ENCODE measurements at places on chromosomes 5 and 9. TPM values are rescaled to one million over a fixed set of nuclear protein-coding genes. Genes with fewer than 3 reads are reported as not detected.

DNA sequence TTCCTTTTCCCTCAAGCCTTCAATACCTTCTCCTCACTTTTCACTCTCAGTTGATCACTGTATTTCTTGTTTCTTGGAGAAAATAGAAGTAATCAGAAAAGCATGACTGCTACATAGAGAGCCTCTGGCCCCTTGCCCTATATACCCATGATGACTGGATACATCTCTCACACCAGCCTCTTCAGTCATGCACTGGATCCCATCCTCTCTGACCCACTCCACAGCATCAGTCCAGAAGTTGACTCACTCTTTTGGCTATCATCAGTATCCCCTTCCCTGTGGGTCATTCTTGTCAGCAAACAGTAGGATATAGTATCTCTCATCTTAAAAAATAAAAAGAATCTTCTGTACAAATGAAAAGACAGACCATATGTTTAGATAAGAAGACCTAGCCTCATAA, 32.9 kb downstream of the PTCD2 start:
- no peak for DNase-seq

GRCh38 chr5:137633896-137634295, 102.0 kb downstream of the KLHL3 start:
- DNase-seq: no peak

- DNase-seq: no peak
Observed at GRCh38 chr9:137074657-137075274, 2.6 kb upstream of the UAP1L1 start.

Gene BTNL9
- 0.48 TPM for total RNA-seq

- no peak for DNase-seq
Observed at GRCh38 chr9:37625758-37626147, 25.0 kb upstream of the FRMPD1 start.

DNA sequence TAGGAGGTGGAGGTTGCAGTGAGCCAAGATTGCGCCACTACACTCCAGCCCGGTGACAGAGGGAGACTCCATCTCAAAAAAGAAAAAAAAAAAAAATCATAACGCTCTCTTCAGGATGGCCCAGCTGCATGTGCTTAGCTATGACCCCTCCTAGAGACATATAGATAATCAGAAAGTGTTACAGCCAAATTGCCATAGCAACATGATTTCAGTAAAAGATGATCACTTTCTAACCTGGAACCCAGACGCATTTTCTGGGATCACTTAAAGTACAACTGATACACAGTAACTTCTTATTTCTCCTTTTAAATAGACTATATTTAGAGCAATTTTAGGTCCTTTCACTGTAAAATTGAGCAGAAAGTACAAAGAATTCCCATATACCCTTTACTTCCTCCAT, 372.9 kb downstream of the CDH18 start:
- no peak for DNase-seq

- no peak for DNase-seq
Observed at GRCh38 chr9:112647596-112647995, 70.3 kb downstream of the INIP start.

Gene SH3GL2
- total RNA-seq: not detected

Gene SLCO6A1
- total RNA-seq: not detected

DNA sequence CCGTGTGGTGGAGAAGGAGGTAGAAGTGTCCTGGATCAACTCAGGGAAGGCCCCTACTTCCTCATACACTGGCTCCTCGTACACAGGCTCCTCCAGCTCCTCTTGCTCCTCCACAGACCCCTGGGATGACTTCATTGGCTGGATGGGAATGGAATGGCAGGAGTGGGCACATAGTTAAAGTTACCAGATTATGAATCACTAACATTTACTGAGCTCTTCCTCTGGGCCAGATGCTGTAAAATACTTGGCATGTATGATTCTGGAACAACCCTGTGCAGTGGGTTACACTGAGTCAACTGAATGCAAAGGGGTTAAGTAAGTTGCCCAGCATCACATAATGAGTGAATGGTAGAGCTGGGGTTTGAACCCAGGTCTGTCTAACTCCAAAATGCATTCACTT, 3.1 kb upstream of the FCHSD1 start:
- no peak for DNase-seq

DNA sequence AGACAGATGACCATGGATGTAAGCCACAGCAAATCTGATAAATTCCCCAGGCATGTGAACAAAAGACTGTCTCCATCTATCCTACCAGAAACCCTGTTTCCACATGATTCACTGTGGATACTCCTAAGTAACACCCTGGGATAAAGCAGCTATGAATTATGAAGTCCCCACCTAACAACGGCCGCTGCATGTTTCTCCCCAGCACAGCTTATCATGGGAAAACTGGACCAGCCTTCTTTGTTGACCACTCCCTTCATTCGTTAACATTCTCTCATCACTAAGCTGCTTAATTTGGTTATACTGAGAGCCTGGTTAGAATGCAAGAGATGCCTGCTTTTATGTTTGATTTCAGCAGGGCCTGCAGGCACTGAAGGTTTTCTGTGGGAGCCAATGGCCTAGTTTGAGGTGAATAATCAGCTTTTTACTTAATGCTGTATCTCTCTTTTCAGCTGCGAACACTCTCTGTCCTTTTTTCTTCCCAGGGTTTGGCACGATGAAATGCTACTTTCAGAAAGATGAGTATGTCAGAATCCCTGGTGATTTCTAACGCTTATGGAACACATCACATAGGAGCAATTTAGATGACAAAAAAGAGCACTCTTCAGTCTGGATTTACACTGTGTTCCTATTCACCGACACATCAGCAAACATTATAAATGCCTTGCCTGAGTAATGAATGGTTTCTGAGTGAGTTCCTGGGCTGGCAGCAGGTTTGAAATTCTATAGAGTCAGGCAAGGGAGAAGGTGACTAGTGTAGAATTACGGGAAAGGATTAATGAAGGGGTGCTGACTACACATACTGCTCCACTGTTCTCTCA, 318.4 kb upstream of the ZNF608 start:
- no peak for DNase-seq

DNA sequence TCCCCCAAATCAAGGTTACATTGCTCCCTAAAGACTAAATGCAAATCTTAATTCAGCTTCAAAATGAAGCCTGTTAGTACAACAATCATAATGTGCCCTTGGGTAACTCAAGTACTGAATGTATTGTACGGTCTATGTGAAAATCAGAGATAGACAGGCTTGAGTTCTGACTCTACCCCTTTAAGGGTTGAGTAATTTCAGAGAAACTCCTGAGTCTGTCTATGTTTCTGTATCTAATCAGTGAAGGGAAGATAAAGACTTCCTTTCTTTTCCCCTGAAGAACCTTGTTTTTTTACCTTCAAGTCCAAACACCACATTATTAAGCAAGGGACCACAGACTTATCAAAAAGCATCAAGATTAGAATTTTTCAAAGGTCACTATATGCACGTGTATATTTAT, 108.2 kb downstream of the MPDZ start:
- no peak for DNase-seq

Gene CBY3
- not detected for total RNA-seq

Gene TNFSF8
- total RNA-seq: not detected

Gene SELENOP
- total RNA-seq: 7.2 TPM

DNA sequence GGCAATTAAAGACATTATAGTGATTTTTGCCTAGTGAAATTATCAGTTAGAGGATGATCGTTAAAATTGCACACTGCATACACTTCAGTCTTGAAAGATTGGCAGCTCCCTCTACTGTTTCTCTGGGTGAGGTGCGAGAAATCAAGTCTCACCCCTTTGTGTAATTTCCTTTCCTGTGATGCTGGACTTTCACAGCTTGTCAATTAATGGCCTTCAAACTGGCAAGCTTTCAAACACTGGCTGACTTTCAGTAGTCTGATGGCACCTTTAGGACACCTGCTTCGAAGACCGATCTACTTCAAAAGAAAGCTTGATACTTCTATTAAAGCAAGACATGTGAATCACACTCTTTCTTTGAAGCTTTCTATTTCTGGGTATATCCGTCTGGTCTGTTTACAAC, 706.7 kb upstream of the PTPRD start:
- peak; percentile 59 for DNase-seq

DNA sequence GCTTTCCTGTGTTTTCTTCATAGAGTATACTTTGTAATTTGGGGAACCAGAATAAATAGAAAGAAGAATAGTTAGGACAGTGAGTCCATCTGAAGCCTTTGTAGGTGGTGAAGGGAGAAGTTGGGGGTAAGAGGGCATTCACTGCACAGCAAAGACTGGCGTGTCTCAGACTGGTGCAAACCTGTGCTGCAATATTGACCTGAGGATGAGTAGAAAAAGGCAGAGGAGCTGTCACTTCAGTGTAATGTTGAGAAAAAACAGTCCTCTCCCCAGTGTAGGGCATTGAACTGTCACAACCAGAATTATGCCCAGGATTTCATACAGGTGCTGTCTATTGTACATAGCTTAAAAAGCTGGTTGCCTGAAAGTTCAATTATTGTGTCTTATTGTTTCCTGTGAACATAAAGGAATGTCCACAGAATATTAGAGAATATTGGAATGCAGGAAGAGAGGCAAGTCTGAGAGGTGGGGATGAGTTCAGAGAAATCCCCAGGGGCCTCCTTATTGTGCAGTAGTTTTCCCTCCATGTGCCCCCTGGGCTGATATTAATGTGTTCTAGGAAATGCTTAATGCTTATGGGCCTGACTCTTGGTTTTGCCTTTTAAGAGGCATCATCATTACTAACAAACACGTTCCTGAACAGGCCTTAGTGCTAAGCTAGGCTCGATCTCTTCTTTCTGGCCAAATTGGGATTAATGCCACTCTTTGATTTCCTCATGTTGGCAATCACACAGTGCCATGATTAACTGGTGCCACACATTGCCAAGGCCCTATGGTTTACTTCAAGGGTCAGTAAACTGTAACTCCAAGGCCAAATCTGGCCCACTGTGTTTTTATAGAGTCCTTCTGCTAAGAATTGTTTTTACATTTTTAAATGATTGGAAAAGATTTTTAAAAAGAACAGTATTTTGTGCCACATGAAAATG, 34.0 kb downstream of the DAPK1 start:
- no peak for DNase-seq

GRCh38 chr5:154972476-154973080, 31.7 kb downstream of the MRPL22 start:
- peak; percentile 70 for DNase-seq

Gene GZMA
- total RNA-seq: not detected

DNA sequence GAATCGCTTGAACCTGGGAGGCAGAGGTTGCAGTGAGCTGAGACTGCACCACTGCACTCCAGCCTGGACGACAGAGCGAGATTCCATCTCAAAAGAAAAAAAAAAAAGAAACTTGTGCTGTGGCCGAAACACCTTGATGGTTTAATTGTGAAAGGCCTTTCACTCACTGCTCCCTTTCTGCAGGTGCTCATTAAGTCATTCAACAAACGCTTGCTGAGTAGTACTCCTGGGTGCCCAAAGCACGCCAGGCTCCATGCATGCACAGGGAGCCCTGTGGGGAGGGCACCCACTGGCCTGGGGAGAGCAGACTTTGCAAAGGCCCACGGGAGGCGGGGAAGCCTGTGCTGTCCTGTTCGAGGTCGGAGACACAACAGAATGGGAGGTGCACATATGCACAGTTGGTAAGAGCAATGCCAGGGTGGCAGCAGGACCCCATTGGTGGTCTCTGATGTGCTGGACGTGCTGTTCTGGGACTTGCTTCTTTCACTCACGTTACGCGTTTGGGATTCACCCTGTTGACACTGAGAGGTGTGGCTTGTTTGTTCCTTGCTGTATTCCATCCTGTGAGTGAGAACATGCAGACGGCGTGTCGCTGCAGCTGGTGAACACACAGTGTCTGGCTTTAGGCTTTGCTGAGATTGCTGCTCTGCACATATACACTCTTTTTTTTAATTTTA, 3.0 kb upstream of the ENTPD2 start:
- DNase-seq: no peak

- DNase-seq: no peak
Observed at GRCh38 chr5:148949841-148950470, 112.9 kb downstream of the SH3TC2 start.

GRCh38 chr5:154466671-154467070, 11.4 kb downstream of the HAND1 start:
- DNase-seq: no peak

DNA sequence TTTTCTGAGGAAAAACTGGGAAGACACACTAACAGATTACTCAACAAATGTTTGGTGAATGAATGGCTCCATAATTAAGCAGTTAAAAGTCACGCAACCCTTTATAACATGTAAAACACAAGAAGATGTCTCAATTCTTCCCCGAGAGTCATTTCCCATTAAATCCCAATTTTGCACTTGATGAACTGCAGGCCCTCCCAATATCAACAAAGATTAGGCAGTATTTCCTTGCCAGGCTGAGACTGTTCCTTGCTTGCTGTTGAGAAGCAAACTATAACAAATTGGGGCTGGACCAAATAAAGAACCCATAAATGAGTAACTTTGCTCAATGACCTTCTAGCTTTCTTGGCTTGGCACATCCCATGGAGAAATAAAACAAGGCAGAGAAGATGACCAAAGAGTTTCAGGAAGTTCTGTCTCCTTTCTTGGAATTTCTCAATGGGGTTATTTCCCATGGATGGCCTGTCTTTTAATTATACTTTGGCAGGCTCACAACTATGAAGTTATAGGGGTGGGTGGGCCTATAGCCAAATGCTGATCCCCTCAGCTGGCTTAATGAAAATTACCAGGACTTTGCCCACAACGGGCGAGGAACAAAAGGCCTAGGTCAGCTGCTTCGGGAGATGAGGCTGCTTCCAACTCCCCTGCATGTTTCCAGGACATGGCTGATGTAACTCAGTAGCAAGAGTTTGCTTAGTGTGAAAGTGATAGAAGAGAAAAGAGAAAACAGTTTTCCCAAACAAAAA, 243.1 kb upstream of the RFX3 start:
- no peak for DNase-seq

GRCh38 chr5:128213340-128213739, 129.8 kb downstream of the SLC12A2 start:
- DNase-seq: peak; percentile 81

Gene STPG3
- total RNA-seq: not detected

- no peak for DNase-seq
Observed at GRCh38 chr9:37370968-37371563, 51.4 kb upstream of the GRHPR start.

GRCh38 chr5:177393206-177393765, 7.2 kb downstream of the PFN3 start:
- DNase-seq: no peak

Gene FGF1
- not detected for total RNA-seq

DNA sequence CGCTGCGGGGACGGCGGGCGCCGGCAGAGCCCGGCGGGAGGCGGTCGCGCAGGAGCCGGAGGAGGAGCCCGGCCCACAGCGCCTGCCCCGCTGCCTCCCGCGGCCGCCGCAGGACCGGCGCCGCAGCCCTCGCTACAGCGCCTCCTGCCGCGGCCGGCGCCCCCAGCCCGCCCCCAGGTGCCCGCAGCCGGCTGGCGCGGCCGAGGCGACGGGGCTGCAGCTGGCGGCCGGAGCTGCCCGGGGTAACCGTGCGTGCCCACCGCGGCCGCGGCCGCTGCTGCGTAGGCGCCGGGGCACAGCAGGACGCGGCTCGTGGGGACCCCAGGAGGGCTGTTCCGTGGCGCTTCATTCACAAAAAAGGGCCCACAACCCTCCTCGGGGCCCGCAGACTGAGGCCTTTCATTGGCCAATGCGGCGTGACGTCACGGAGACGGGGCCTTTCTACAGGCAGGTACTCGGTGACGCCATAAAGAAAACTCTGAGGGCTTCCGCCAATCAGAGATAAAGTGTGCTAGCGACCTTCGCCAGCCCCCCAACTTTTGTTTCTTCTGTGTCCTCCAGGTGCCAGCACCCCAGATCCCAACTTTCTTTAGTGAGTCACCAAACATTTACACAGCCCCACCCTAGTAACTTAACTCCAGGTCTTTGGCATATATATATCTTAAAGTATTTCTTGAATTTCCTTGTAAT, at the start of gene CDC14B:
Gene CDC14B (minus strand): TSS at position 353 of the 690 bp plus-strand sequence. CDS start 465 bp downstream, outside the sequence.
- DNase-seq: peak; percentile 91

Gene ECM2
- total RNA-seq: not detected

- peak; percentile 66 for DNase-seq
Observed at GRCh38 chr9:114339130-114339908, 9.7 kb downstream of the ORM2 start.

GRCh38 chr5:31711363-31711762, 72.4 kb downstream of the PDZD2 start:
- no peak for DNase-seq
